ENCODE measurements at places on chromosomes 12 and 14.

DNA sequence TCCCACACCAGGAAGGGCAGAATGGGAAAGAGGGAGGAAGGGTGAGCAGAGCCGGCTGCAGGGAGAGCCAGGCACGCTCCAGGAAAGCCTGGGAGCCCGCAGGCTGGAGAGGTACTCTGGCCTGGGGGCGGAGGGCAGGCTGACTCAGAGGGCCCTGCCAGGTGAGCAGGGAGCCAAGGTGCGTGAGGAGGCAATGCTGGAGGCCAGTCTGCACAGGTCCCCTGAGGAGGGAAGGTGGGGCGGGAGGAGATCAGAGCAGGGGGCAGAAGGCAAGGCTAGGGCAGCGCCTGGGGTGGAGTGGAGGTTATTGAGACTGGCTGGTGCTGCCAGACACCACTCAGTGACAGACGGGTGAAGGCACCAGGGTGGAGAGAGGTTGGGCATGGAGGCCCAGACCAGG lies 385.0 kb downstream of the BCL11B start:
- DNase-seq = no peak

- no peak for DNase-seq
Observed at GRCh38 chr12:131901431-131902331, 7.3 kb downstream of the ULK1 start.

DNA sequence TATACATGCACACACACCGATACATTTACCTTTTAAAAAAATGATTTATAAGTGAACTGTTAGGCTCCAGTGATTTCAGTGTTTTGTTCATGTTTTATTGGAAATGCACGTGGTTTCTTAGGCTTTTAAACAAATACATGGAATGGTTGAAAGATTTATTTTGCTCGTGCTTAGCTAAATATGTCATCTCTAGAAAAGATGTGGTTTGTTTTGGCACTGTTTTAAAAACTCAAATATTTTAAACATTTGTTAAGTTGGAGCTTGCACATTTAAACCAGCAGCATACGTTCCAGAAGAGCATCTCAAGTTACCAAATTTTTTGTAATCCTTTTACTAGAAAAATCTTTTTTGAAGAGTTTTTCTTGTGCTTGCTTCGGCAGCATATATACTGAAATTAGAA lies 44.5 kb downstream of the FOXA1 start:
- no peak for DNase-seq

DNA sequence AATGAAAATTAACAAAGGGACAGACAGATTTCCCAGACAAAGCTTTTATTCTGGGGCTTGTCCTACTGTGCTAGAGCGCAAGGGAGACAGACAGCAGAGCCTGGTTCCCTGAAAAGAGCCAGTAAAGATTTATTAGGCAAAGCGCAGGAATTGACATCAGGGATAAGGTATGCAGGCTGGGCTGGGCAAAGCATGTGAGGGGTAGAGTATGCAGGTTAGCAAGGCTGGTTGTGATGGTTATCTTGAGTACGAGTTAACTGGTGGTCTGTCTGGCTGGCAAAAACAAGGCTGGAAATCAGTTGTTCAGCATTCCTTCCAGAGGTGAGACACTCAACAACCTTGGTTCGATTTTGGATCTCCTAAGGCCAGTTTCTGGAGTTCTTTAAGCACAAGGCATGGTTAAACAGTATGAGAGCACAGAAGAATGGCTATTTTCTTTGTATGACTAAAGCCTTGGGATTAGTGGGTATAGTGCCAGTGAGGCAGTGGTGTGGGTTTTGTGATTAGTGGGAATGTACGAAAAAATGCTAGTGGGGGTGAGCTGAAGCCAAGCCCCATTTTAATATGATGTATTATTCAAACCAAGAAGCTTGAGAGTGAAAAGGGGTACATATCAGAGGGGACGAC lies 30.9 kb downstream of the BTBD7 start:
- DNase-seq = peak; percentile 20

- DNase-seq = no peak
Observed at GRCh38 chr14:101808894-101809670, 47.6 kb downstream of the PPP2R5C start.
